ENCODE measurements at places on chromosomes 4 and X. TPM values are rescaled to one million over a fixed set of nuclear protein-coding genes. Genes with fewer than 3 reads are reported as not detected.

Gene SPANXN1
- not detected for polyA plus RNA-seq

Gene CPE
- polyA plus RNA-seq, result 186 TPM

- DNase-seq, result no peak
Measured at GRCh38 chr4:56733352-56733751, 52.3 kb upstream of the HOPX start.

DNA sequence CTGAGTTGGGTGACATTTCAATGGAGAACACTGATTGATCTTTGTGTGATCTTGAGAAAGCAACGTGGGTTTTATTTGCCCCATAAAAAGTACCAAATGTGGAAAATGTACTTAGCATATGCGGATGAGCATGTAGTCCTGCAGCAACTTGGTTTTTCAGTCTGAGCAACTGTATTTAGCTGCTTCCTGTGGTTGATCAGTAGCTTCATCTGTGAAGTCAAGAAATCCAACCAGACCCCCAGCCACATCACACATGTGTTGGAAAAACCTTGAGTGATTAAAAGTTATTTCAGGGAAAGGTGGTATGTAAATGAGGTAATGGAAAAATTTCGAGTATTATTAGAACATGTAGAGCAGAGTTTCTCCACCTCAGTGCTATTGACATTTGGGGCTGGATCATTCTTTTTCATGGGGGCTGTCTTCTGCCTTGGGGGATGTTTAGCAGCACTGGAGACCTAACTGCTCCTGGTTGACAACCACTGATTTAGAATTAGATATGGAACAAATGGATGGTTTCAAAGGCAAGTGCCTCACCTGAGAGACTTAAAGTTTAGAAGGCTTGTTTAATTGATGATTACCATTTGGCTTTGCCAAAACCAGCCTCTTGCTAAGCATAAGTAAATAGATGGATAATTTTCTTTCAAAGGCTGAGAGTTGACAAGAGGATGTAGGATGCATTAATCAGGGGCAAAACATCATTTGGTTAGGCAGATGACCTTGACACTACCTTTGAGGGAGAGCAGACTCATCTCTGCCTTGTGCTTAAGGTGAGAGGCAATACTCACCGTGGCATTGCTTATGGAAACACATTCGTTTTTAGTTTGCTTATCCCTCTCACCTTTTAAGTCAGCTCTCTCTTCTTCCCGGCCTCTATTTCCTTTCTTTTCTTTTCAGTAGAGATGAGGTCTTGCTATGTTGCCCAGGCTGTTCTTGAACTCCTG is 193.0 kb upstream of the RPS6KA3 start:
- DNase-seq, result no peak

- no peak for DNase-seq
Measured at GRCh38 chr4:114364857-114365256, 233.8 kb upstream of the UGT8 start.

GRCh38 chr4:74474345-74475090 is 29.6 kb downstream of the AREG start:
- DNase-seq, result no peak

DNA sequence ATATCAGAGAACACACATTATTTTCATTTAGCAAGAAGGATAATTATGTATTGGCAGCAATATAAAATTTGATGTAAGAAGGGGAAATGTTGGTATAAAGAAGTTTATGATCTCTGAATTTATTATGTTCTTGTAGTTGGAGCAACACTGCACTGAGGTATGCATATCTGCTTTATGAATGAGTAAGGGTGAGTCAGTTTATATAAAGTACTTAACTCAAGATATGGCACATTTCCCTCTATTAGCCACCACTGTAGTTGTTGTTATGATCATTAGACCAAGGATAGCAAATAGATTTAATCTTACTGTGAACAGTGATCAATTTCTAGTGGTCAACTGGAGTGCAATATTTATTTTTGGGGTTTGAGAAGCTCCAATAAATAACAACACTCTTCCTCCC is 66.6 kb downstream of the SNX25 start:
- DNase-seq, result no peak

Gene USP17L28
- not detected for polyA plus RNA-seq

Gene SLC49A3
- 5.9 TPM for polyA plus RNA-seq

GRCh38 chrX:29947225-29947624 is 268.1 kb upstream of the MAGEB2 start:
- DNase-seq, result no peak

DNA sequence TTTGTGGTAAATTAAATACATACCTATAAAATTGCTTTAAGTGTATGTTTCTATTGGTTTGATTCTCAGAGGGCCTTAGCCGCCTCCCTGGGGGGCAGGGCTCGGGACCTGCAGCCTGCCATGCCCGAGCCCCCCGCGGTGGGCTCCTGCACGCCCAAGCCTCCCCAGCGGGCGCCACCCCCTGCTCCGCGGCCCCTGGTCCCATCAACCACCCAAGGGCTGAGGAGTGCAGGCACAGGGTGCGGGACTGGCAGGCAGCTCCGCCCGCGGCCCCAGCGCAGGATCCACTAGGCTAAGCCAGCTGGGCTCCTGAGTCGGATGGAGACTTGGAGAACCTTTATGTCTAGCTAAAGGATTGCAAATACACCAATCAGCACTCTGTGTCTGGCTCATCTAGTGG is 108.3 kb upstream of the INPP4B start:
- no peak for DNase-seq

GRCh38 chr4:72975488-72975784 is 94.1 kb downstream of the COX18 start:
- no peak for DNase-seq

DNA sequence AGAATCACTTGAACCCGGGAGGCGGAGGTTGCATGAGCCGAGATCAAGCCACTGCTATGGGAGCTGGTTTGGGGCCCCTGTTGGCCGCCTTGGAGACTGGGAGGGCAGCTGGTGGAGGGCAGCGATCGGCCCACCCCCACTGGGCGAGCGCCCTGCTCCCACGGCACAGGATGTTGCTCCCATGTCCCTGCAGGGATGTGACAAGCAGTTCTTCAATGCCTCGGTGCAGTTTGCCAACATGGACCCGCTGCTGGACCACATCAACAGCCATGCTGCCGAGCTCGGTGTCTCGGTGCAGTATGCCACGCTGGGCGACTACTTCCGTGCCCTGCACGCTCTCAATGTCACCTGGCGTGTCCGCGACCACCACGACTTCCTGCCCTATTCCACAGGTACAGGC is 19.4 kb downstream of the MAN2B2 start:
- DNase-seq, result no peak

Gene SCD5
- polyA plus RNA-seq, result 33.1 TPM

DNA sequence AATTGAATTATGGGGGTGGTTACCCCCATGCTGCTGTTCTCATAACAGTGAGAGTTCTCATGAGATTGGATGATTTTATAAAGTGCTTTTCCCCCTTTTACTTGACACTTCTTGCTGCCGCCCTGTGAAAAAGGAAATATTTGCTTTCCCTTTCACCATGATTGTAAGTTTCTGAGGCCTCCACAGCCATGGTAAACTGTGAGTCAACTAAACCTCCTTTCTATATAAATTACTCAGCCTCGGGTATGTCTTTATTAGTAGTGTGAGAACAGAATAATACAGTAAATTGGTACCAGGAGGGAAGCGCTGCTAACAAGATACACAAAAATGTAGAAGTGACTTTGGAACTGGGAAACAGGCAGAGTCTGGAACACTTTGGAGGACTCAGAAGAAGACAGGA is 1070.8 kb downstream of the FAM133A start:
- DNase-seq, result no peak

DNA sequence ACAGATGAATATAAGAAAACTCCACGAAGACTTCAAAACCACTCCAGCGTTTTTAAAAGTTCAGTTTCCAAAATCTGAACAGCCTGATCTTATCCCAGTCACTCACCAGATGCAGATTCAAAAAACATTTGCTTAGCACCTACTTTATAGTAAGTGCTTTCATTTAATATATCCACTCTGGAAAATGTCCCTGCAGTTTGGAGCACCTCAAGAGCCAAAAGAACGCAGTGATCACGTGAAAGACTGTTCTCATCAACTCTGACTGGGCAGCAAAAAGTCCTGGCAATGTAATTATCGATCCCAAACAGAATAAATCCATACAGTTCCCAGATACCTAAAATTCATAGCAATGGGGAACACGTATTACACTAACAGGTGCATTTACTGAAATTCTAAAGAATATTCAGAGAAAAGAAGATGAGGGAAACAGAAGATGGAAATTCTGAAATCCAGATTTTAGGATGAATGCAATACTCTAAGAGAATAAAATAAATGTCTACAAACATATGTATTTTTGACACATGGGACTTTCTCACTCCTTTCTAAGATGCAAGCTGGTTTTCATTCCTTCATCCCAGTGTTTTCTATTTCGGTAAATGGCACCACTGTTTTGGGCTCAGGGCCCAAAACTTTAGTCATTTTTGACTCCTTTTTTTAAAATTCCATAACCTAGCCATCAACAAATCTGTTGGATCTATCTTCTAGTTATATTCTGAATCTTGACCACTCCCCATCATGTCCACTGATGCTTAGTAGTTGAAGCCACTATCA is 13.9 kb downstream of the ATP8A1 start:
- no peak for DNase-seq

- no peak for DNase-seq
Measured at GRCh38 chr4:159516556-159517140, 413.8 kb downstream of the RAPGEF2 start.

GRCh38 chr4:59553721-59554091 is 1646.4 kb upstream of the ADGRL3 start:
- no peak for DNase-seq

DNA sequence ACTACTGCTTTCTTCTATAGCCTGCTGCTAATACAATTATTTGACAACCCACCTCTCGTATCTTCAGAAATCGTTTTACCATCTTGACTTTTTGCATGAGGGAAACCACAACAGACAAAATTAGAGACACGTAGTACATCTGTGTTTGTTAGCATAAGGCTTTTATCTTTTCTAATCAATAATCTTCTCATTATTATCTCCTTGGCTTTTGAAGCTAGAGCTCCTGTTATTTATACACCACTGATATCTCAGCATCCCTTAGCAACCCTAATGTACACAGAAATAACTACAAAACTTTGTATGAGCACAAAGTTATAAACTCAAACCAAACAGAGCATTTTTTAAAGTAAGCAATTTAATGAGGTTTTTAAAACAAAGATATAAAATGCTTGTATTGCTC is 39.7 kb downstream of the CORIN start:
- DNase-seq, result no peak

DNA sequence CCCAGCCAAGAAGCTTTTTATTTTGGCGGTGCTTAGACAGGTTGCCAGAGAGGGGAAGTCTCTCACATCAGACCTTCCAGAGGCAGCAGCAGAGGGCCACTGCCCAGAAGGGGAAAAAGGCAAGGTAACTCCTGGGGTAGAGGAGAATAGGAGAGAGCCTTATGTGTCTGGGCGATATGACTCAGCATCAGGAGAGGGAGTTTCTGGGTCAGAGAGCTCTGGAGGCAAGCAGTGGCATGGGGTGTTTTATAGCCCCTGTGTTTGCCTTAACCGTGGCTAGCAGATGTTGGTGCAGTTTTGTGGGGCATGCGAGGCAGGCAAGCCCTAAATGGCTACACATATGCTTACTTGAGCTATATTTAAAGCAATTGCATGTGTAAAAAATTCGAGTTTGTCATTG is 8.3 kb upstream of the ZXDB start:
- no peak for DNase-seq

GRCh38 chrX:24682739-24683432 is 10.8 kb upstream of the POLA1 start:
- DNase-seq, result no peak

DNA sequence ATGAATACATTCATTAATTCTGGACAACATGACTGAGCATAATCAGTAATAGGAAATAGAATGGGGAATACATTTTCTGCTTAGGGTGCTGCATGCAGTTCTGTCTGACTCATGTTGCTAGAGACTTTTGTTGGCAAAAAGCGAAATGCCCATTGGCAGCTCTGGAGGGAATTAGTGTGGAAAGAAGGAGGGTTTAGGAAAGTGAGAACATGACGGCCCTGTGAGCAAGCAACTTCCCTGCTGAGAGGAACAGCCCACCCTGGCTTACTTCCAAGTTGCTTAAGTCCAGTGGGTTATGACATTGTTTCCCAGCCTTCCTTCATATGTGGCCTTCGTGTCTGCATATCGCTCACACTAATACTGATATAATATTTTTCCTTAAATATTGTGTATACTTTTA is 13.8 kb downstream of the MAD2L1 start:
- no peak for DNase-seq

GRCh38 chr4:108890484-108890881 is 127.6 kb upstream of the ETNPPL start:
- no peak for DNase-seq

GRCh38 chr4:55020131-55020530 is 105.3 kb downstream of the KDR start:
- no peak for DNase-seq

Gene MAOB
- 42.6 TPM for polyA plus RNA-seq

DNA sequence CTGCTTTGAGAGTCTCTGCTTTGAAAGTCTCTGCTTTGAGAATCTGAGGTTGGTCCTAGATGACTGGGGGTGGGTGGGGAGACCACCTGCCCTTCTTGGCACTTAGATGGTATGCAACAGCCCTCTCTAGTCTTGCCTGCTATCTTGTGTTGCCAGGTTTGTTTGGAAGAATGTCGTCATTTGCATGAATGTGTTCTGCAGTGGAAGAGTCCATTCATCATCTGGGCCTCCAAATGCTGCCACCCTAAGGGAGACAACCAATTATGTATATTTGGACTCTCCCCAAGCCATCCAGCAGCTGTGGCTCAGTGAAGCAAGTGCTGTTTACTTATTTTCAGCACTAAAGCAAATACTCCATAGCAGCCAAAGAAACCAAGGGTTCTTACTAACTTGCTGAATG is 44.6 kb upstream of the TRPC5OS start:
- no peak for DNase-seq

- no peak for DNase-seq
Measured at GRCh38 chr4:54961357-54961975, 163.9 kb downstream of the KDR start.

- DNase-seq, result peak; percentile 4
Measured at GRCh38 chrX:18353931-18354368, 538 bp downstream of the SCML2 start.

Gene GBA3
- polyA plus RNA-seq, result 13.5 TPM

Gene MAGEA10
- polyA plus RNA-seq, result not detected

Gene SPIN4
- 24.8 TPM for polyA plus RNA-seq

Gene SOD3
- 15.9 TPM for polyA plus RNA-seq

Gene UGT8
- polyA plus RNA-seq, result 43.7 TPM

GRCh38 chr4:85298037-85298436 is 176.9 kb upstream of the ARHGAP24 start:
- no peak for DNase-seq

Gene IL2
- not detected for polyA plus RNA-seq

Gene MTTP
- 12.5 TPM for polyA plus RNA-seq

- no peak for DNase-seq
Measured at GRCh38 chr4:72006586-72006985, 25.2 kb upstream of the NPFFR2 start.

- DNase-seq, result no peak
Measured at GRCh38 chrX:39734174-39734776, 363.5 kb downstream of the BCOR start.

Gene HMX1
- polyA plus RNA-seq, result not detected

- DNase-seq, result no peak
Measured at GRCh38 chrX:53449632-53450031, 15.5 kb upstream of the HSD17B10 start.

- no peak for DNase-seq
Measured at GRCh38 chrX:75673468-75673867, 111.6 kb downstream of the MAGEE2 start.

Gene SCML1
- polyA plus RNA-seq, result 15.6 TPM

Measured in left renal cortex interstitium (tissue), 4 donors.